ENCODE measurements at places on chromosomes 11 and 22. TPM values are rescaled to one million over a fixed set of nuclear protein-coding genes. Genes with fewer than 3 reads are reported as not detected.

Gene ACR
- total RNA-seq: not detected

GRCh38 chr11:20912922-20913512 lies 243.6 kb downstream of the NELL1 start:
- DNase-seq: no peak

- DNase-seq: no peak
Measured at GRCh38 chr11:83773950-83774880, 488.0 kb upstream of the CCDC90B start.

Gene BAIAP2L2
- not detected for total RNA-seq

GRCh38 chr11:113677685-113678084 lies 28.4 kb downstream of the TMPRSS5 start:
- no peak for DNase-seq

DNA sequence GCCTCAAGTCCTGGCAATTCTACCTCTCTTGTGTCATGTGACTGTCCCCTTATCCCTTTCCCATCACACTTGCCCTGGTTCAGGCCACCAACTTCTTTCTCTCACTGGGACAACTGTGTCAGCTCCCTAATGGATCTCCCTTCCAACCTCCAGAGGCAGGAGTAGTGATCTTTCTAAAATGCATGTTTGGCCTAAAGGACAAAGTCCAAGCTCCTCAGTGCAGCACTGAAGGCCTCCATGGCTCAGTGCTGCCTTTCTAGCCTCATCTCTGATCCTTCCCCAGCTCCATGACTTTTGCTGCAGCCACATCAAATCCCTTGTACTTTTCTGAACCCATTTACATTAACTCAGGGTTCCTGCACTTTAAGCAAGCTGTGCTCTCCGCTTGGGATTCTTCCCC lies 80.8 kb downstream of the CSNK2A3 start:
- no peak for DNase-seq

Gene GUCY1A2
- total RNA-seq: 58.5 TPM

Gene HTR3A
- total RNA-seq: 0.58 TPM

DNA sequence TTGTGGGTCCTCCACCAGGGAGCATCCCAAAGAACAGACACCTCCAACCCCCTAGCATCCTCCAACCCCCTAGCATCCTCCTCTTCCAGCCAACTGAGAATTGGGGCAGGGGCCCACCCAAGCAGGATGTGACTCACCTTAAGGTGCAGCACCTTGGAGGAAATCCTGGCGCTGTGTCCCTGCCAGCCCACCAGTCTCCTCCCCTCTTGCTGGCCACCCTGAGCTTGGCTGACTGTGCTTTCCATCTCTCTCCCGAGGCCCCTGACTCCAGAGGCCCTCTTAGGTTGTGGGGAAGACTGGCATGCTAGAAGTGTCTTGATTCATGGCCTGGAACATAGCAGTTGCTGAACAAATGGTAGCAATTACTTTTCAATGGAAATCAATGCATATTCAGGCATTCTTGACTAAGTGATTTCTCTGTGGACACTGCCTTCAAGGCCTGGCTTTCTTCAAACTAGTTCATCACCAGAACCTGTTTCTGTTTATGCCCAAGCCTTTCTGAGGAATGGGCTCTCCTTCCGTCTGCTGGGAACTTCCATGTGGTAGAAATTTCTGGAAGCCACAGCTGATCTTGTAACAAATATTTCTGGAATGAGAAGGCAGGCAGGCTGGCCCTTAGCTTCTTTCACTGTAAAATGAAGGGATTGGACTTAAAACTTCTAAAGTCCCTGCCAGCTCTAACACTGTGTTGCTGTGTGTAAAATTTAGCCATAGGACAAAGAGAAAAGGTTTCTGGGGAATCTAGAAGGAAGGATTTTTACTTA lies 60.5 kb downstream of the CEP164 start:
- DNase-seq: no peak

- no peak for DNase-seq
Measured at GRCh38 chr11:82792319-82792718, 58.7 kb upstream of the FAM181B start.

Gene C11orf21
- total RNA-seq: 0.42 TPM

Gene SYT9
- total RNA-seq: 2.6 TPM

GRCh38 chr22:50056214-50056972 lies 1.7 kb downstream of the TTLL8 start:
- no peak for DNase-seq

DNA sequence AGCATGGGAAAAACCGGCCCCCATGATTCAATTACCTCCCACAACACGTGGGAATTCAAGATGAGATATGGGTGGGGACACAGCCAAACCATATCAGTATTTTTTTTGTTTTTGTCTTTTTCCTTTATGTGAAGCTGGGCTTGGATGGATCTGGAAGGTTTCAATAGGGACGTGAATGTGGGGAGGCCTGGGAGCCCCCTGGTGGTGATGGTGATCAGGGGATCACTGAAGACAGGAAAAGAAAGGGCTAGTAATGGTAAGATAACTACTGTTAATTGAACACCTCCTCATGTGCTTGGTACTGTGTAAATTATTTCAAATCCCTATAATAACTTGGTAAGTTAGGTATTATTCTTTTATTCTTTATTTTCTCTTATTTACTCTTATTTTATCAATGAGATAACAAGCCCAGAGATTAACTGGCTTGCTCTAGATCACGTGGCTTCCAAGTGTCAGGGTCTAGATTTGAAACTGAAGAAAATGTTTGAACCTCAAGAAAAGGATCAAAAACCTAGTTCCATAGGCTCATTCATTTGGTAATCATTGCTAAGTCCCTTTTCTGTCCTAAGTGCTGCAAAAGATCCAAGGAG lies 364.2 kb downstream of the TENM4 start:
- no peak for DNase-seq

GRCh38 chr22:48707763-48708557 lies 1119.7 kb downstream of the BRD1 start:
- no peak for DNase-seq

Gene GGTLC2
- not detected for total RNA-seq

GRCh38 chr11:10351435-10351764 lies 46.5 kb downstream of the ADM start:
- no peak for DNase-seq

DNA sequence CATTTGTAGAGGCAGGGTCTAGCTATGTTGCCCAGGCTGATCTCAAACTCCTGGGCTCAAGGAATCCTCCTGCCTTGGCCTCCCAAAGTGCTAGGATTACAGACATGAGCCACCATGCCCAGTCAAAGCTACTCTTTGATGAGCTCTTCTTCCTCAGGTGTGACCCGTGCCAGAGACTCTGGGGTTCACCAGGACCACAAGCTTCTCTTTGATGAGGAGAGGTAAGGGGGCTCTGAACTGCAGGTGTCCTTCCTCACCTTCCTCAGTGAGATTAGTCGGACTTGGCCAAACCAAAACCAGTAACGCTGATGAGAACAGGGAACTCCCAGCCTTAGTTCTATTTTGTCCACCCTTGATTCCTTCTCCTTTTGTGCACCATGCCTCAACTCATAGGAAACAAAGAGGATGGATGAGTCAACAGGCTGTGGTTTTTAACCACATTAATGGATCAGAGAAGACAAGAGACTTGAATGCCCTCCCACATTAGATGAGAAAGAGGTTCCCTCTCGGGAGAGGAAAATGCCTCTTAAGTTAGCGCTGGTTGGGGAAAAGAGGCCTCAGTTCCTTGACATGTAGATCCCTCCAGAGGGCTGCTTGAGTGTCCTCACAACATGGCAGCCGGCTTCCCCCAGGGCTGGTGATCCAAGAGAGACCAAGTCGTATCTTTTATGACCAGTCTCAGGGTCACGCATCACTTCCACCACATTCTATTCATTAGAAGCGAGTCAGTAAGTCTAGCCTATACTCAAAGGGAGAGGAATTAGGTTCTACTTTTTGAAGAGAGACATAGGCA lies 25.7 kb upstream of the CTR9 start:
- no peak for DNase-seq

DNA sequence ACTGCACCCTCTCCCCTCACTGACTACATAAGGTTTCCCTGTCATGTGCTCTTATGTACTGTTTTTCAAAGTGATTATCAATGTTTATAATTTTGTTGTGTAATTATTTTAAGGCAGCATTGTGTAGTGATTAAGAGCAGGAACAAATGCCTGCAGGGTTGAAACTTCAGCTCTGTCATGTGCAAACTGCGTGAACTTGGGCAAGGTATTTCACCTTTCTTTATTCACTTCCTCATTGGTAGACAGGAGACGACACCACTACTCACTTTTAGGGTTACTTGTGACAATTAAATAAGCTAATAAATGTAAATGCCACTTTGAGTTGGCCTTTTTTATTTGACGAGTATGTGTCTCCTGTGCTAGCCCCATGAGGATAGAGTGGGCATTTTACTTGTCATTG lies 86.5 kb upstream of the E2F8 start:
- DNase-seq: no peak

GRCh38 chr11:48062649-48063048 lies 82.3 kb downstream of the PTPRJ start:
- DNase-seq: no peak

GRCh38 chr11:124656774-124657630 lies 16.5 kb downstream of the SIAE start:
- no peak for DNase-seq

GRCh38 chr11:67344264-67344663 lies 9.1 kb downstream of the POLD4 start:
- DNase-seq: no peak

GRCh38 chr11:117997823-117998579 lies 11.8 kb downstream of the IL10RA start:
- no peak for DNase-seq

- no peak for DNase-seq
Measured at GRCh38 chr11:111148121-111148520, 97.4 kb upstream of the POU2AF2 start.

Gene CCDC73
- total RNA-seq: 0.05 TPM

Gene TP53AIP1
- total RNA-seq: 0.11 TPM

Gene BRSK2
- 3.0 TPM for total RNA-seq

GRCh38 chr11:114060392-114061047 lies 1.0 kb downstream of the ZBTB16 start:
- DNase-seq: no peak

DNA sequence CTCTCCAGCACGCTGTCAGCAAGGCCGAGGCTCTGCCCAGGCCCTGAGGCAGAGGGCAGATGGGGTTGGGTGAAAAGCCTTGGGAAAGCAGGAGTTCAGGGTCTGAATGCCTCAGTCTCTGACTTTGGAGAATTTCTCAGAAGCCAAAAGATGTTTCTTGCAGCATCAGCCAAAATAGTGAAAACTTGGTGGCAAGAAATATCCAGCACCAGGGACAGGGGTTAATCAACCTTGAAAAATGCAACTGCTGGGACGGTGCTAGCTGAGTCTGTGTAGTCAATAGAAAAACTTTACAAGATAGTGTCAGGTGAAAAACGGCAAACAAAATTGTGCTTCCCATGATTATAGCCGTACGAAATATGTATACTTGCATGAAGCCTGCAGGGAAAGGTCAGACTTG lies 1.4 kb upstream of the ABCC8 start:
- DNase-seq: no peak

Gene TIMM10
- total RNA-seq: 14.3 TPM

DNA sequence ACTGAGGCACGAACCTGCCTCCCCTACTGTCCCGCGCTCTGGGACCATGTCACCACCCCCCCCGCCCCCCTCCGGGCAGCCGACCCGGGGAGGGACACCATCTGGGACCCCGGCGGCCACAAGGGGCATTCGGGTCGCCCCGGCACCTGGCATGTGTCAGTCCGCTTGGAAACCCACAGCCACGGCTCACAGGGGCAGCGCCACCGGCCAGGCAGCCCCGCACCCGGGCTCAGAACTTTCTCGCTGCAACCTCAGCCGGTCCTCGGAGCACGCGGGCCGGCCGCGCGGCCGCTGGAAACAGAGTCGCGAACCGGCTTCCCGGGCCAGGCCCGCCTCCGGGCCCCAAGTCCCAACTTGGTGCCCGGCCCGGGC lies 159.9 kb upstream of the GRK3 start:
- DNase-seq: no peak

DNA sequence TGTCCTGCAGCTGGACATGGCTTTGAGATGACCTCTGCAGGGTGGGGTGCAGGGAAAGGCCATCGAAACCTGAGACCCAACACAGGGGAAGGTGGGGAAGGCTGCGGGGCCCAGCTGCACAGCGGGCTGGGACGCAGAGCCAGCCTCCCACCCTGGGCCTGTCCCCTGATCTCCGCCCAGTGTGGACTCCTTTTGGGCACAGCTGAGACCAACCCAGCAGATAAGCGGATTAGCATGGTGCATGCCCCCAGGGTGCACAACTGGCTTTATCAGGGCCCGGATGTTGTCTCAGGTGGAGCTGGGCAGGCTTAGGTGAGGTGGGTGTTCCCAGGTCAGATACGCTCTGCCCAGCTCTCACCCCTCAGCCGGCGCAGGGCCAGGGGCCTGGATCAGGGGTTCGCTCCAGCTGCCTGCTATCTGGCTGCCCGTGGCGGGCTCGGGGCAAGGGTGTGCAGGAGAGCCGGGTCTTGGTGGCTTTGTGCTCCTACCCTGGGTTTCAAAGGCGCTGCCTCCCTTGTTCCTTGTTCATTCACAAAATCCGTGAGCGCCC lies 28.1 kb upstream of the MUC5AC start:
- DNase-seq: no peak

- DNase-seq: no peak
Measured at GRCh38 chr11:64974124-64974523, 2.2 kb upstream of the MAJIN start.

GRCh38 chr11:14359501-14360031 lies 583 bp upstream of the RRAS2 start:
- DNase-seq: no peak

DNA sequence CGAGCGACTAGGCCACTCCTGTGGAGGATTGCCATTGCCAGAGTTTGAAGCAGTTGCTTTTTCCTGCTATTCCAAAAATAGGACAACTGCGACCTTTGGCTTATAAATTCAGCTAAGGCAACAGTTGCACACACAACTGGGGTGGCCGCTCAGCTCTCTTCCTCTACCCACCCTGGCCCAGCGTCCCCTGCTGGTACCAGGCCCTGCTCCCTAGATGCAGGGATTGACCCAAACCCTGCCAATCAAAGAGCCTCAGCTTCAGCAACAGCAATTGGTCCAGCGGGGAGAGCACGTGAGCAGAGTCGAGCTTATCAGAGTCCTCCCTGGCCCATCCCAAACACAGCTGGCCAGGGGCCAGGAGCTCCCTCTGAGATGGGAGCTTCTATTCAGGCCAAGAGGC lies 22.0 kb upstream of the CABP2 start:
- no peak for DNase-seq

DNA sequence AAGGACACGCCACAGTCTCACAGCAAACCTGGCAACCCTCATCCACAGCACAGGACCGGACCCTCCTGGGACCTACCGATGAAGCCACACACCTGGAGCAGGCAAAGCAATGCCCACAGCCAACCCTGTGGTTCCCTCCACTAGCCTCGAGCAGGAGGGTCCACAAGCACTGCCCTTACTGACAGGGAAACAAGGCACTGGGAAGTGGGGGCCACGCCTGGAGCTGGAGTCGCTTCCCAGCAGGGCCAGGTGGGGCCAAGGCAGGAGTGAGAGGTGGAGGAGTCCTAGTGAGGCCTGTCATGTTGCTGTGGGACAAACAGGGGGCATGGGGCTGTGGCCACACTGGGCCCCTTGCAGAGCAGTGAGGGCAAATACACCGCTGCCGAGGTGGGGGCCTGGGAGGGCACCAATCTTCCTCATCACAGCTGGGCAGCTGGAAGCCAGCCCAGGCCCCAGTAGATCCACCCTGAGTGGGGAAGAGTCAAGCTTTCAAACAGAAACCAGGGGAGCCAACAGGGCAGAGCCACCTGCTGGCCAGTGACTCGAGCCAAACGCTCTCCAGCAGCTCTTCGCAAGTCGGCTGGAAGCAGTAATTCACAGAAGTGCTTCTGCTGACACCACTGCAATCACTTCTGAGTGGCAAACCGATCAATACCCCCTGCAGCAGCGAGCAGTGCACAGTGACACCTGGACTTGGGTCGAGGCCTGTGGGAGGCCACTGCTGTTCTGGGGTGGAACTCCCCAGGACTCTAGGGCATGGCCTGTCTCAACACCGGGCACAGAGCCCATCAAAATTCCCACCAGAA lies 13.7 kb downstream of the SULT4A1 start:
- no peak for DNase-seq
